ENCODE measurements at places on chromosomes 13 and 19.
A peak's percentile ranks its signal among the peaks of the same experiment; 100 is the strongest.

DNA sequence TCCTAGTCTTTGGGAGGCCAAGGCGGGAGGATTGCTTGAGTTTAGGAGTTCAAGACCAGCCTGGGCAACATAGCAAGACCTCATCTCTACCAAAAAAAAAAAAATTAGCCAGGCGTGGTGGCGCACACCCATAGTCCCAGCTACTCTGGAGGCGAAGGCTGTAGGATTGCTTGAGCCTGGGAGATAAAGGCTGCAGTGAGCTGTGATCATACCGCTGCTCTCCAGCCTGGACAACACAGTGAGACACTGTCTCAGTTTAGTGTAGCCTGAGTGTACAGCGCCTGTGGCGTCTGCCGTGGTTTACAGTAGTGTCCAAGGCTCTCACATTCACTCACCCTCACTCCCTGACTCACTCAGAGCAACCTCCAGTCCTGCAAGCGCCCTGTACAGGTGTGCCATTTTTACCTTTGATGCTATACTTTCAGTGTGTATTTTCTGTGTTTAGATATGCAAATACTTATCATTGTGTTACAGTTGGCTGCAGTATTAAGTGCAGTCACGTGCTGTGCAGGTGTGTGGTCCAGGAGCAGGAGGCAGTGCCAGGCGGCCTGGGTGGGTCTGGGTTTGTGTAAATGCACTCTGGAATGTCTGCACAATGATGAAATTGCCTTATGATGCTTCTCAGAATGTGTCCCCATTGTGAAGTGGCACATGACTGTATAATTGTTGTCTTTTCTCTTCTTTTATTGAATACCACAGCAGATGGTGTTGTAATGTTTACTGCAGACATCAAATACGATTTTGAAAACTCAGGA is 36.1 kb upstream of the DCUN1D2 start:
- DNase-seq, result no peak

GRCh38 chr13:93345770-93346169 is 119.2 kb downstream of the GPC6 start:
- no peak for DNase-seq

DNA sequence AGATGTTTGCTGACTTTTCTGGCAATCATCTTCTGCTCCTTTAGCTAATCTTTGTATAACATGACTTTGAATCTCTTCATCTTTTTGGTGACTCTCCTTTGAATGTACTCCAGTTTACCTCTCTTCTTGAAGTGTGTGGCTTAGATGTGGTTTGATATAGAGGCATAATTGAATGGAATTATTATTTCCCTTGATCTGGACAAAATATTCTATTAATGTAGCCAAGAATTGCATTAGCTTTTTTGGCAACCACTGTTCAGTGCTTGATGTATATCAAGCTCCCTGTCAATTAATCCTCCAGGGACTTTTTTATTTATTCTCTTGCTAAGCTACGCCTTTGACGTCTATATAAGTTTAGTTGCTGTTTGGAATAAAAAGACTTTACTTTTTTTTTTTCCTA is 490.8 kb downstream of the PCDH20 start:
- DNase-seq, result no peak

DNA sequence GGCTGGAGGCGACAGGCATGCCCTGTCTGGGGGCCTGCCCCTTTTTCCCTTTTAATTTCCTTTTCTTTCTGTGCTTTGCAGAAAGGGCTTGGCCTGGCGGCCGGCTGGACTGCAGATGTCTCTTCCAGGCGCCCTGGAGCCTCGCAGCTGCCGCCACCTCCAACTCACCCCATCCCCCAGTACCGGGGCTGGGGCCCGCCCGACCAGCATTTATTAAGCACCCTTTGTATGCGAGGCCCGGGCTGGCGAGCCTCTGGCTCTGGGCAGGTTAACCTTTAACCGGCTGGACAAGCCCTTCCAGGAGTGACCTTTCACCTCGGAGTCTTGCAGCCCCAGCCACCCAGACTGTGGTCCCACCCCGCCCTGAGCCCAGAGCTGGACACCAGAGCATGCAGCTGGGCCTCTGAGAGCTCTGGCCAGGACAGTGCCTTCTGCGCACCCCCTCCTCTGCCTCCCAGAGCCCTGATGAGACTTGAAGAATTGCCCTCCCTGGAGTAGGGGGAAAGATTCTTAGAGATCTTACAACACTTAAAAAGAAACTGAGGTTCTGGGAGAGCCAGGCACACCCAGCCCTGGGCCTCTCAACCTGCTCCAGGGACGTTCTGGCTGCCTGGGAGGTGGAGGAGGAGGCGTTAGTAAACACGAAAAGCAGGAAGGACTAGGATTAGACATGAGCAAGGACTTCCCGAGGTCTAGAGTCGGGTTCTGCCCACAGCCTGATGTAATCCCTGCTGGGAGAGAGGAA is 1.1 kb upstream of the NR2F6 start:
- DNase-seq, result peak; percentile 80

DNA sequence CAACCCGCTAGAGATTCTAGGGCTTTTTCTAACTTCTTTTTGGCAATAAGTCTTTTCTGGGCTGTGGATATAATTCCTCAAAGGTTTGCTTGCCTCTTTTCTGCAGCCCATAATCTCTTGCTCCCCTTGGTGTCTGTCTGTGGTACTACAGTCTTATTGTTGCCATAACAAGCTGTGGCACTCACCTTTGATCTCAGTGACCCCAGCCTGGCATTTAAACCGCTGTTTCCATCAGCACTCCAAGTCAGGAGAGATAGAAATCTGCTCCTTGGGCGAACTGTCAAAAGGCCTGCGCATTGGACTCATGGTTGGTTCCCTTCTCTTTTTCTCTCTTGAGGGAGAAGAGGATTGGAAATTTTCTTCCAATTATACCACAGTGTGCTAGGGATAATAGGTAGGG is 14.5 kb upstream of the MPHOSPH8 start:
- peak; percentile 79 for DNase-seq

DNA sequence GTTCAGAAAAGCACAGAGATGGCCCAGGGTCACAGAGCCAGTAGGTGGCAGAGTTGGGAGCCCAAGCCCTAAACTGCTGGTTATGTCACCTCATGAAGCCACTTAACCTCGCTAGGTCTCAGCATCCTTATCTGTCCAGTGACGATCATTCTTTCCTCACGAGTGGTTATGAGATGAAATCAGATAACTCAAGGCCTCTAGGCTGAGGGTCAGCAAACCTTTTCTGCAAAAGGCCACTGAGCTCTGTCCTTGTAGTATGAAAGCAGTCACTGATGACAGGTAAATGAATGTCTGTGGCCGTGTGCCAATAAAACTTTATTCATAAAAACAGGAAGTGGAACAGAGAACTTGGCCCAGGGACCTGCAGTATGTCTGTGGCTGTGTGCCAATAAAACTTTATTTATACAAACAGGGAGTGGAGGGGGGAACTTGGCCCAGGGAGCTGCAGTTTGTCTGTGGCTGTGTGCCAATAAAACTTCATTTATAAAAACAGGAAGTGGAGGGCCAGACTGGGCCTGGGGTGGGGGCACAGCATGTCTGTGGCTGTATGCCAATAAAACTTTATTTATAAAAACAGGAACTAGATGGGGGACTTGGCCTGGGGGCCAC is 71.2 kb downstream of the GNG7 start:
- DNase-seq, result no peak

DNA sequence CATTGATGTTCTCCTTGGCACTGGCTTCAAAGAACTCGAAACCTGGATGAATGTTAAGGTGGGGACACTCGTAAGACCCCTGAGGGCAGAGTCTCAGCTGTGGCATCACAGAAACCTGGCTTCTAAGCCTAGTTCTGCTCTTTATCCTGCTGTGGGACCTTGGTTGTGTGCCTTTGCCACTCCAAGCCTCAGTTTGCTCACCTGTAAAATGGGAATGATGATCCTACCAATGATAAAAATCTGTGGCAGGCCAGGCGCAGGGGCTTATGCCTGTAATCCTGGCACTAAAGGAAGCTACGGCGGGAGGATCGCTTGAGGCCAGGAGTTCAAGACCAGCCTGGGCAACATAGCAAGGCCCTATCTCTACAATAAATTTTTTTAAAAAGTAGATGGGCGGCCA is 13.9 kb downstream of the RAB3D start:
- DNase-seq, result no peak

- DNase-seq, result no peak
These were observed 245.2 kb downstream of the TBC1D4 start for GRCh38 chr13:75236774-75237173.

DNA sequence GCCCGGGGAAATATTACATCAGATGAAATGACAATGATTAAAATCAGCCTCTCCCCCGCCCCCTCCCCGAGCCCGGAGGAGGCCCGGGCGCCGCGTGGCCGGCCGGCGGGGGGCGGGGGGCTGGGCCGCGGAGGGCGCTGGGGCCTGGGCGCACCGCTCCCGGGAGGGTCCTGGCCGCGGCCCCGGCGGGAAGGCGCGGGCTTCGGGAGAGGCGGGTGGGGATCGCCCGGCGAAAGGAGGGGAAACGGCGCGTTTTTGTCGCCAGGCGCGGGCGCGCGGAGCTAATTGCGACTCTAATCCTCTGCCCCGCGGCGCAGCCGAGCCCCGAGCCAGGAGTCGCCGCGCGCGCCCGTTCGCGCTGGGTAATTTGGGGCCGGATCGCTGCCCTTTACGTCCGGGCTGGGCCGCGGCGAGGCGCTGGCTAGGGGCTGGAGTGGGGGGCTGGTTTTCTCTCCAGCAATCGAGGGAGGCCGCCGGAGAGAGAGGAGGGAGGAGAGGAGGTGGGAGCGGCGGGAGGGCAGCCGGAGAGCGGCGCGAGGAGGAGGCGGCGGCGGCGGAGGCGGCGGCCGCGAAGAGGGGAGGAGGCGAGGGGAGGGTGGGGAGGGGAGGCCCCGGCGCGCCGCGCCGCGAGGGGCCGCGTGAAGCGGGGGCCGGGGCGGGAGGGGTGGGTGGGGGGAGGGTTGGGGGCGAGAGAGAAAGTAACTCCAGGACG is at the start of gene KCTD15:
Gene KCTD15, plus strand, starts transcription at position 707 of the 712 bp plus-strand sequence. CDS start 3,585 bp downstream, outside the sequence.
- no peak for DNase-seq

GRCh38 chr19:46660008-46660517 is 919 bp downstream of the DACT3 start:
- no peak for DNase-seq

GRCh38 chr13:52984881-52985363 is 43.7 kb upstream of the OLFM4 start:
- DNase-seq, result no peak

DNA sequence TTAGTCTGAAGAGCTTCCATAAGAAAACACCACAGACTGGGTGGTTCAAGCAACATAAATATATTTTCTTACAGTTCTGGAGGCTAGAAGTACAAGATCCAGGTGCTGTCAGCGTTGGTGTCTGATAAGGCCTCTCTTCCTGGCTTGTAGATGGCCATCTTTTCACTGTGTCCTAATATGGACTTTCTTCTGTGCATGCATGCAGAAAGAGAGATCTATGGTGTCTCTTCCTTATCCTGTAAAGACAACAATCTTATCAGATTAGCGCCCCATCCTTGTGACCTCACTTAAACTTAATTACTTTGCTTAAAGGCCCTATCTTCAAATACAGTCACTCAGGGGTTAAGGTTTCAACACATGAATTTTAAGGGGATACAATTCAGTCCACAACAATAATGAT is 14.1 kb upstream of the NDFIP2 start:
- DNase-seq, result no peak

DNA sequence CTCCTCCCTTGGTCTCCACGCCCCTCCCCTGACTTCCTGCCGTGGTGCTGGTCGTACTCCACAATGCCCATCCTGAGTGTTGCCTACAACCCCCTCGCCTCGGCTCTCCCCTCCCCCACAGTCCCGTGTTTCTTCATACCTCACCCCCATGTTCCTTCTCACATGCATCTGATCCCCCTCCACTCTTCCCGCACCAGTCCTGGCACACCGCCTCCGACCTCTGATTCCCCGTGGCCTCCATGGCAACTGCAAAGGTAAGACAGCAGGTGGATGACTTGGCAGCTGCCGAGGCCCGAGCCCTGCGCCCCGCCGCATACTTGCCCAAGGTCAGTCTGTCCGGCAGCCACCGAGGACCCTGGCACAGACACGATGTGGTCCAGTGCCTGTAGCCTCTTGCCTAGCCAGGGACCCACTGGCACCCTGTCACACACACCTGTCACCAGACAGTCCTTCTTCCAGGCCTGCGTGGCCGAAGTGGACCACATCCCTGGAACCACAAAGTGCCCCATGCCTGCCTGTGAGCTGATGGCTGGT is 16.1 kb upstream of the SDHAF1 start:
- no peak for DNase-seq

DNA sequence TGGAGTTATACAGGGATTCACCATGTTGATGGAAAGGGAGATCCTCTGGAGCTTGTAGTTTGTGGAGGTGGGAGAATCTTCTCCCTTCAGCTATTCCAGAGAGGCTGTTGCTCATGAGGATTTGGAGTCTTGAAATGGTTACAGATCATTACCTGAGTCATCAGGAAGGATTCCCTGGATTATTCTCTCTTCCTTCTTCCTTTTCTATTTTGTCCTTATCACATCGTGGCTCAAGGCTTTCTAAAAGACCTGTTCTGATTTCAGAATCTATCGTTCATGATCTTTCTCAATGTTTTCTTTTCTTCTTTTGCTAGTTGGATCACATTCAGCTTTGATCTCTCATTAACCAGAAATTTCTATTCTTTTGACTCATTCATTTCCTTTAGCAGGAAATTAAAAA is 196.0 kb downstream of the KLF5 start:
- no peak for DNase-seq

DNA sequence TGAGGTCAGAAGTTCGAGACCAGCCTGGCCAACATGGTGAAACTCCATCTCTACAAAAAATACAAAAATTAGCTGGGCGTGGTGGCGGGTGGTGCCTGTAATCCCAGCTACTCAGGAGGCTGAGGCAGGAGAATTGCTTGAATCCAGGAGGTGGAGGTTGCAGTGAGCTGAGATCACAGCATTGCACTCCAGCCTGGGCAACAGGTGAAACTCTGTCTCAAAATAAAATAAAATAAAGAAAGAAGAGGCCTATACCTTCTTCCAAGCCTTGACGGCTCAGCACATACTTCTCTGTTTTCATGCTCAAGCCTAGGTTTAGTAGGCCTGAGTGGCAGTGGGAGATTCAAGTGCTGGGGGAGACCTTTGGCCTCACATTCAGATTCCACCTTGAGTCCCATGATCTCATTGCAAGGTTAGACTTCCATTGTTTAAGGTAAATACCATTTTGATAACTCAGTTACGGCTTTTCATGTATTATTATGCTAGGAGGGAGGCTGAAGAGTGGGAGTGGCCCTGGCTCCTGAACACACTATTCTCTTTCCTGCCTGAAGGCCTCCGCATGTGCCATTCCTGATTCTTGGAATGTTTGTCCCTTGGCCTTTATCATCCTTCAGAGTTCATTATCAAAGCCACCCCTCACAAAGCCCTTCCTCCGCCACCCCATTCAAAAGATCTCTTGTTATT is 1.6 kb upstream of the SPINT2 start:
- DNase-seq, result no peak

DNA sequence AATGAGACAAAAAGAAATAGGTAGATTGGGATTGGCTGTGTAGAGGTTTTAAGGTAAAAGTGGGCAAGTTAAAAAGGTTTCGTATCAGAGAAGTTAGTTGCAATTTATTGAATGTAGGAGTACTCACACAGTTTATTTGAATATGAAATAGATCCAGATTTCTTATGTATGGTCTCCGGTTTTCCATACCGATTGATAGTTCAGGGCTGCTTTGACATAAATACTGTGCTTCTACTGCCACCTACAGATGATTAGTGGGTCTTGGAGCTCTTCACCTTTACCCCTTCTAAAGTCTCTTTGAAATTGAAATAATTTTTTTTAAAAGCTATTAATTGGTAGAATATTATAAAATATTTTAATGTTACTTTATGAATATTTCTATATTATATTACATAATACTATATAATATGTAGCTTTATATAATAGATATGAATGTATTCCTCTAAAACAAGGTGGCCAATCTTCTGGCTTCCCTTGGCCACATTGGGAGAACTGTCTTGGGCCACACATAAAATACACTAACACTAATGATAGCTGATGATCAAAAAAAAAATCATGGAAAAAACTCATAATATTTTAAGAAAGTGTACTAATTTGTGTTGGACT is 7.7 kb upstream of the GPR18 start:
- peak; percentile 46 for DNase-seq
